ENCODE measurements at places on chromosomes 2 and 18. TPM values are rescaled to one million over a fixed set of nuclear protein-coding genes. Genes with fewer than 3 reads are reported as not detected.

GRCh38 chr2:97982621-97983020 lies 13.1 kb downstream of the TMEM131 start:
- no peak for DNase-seq

The CFC1 gene
- not detected for total RNA-seq

DNA sequence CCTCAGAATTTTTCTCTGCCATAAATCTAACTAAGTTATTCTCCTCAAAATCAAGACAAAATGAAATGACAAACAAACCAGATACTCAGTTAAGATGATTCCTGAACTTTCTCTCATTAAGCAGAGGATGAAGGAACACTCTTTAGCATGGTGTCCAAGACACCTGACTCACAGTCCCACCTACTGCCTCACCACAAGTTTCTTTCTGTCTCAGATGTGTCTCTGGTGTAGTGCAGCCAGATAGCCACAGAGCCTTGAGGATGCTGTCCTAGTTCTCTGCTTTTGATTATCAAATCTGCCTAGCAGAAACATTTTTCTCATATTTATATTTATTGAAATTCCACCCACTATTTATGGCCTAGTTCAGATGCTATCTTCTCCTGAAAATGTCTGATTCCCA lies 103.6 kb upstream of the TMEM200C start:
- DNase-seq, result no peak

DNA sequence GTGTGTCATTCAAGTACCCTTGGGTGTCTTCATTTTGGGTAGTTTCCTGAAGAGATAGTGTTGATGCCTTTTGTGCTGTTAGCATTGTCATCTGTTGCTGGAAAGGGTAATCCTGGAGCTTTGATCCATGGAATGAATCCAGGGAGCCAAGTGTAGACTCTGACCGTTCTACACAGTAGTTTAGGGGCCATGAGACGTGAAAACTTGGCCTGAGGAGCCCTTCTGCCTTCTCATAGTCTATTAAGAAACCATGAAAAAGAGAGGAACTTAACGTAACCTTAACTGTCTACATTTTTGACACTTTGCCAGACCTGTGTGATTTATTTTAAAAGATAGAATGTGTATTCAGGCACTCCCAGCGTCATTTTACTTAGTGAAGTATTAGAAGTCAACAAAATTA lies 194.0 kb downstream of the BABAM2 start:
- no peak for DNase-seq

DNA sequence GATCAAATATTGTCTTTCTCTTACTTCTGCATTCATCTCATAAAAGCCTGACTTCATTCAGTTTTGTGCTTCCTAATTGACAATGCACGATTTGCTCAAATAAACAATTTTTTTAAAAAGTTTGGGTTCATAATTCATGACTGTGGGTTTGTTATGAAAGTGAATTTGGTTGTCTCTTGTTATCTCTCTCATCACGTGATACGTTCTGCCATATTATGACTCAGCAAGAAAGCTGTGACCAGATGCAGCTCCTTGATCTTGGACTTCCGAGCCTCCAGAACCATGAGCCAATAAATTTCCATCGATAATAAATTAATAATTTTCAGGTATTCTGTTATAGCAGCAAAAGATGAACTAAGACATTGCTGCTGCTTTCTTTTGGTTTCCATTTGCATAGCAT lies 156.5 kb upstream of the LRATD1 start:
- no peak for DNase-seq

- no peak for DNase-seq
These were observed 58.1 kb upstream of the IL1RL1 start for GRCh38 chr2:102253140-102253752.

Measured in SJSA1 (cell line).